ENCODE measurements at places on chromosomes 1 and 21.
A peak's percentile ranks its signal among the peaks of the same experiment; 100 is the strongest.

DNA sequence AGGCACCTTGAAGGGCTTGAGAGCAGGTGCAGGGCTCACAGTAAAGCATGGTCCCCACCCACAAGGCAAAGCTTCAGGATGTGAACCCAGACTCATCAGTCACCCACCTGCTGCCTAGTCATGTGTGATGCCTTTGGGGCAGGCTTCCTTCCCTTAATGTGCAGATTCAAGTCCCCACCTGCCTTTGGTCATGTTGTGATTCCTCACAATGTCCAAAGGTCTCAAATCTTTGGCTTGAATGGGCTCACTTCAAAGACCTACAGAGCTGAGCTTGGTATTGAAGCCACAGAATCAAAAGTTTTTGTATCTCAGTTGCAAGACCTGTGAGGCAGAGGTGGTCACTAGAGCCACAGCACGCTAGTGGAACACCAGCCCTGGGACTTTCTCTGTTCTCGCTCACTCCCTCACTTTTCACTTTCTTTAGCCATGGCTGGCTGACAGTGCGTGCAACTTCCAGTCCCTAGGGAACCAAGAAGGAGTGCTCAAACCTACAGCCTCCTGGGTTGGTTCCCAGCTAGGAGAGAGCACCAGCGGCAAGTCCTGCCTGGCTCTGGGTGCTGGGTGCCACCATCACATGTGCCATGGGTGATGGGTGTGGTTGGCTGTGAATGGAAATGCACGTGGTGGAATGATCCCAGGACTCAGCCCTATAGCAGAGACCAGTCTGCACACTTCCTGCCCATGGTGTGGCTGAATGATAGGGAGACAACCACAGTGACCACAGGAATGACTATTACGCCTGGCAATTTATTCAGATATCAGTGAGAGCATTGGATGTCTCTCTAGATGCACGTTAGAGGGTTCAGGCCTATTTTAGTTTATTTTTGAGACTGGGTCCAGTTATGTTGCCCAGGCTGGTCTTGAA, 26.4 kb upstream of the CLIC6 start:
- no peak for DNase-seq

GRCh38 chr1:22780696-22781095, 70.1 kb downstream of the EPHB2 start:
- DNase-seq = no peak

DNA sequence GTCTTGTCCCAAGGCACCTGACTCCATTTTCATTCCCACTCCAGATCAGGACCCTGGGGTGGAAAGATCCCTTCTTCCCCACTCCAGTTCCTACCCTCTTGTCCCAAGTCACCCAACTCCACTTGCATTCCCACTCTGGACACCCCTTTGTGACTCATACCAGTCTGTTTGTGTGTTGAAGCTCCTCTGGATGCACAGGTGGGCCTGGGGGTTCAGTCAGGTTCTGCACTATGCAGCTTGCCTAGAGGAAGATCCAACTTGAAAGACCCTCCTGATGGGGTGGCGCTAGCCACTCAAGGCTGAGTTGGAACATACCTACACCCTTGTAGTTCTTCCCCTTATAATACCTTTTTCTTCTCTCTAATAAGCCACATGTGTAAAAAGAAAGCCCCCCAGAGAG, 9.8 kb upstream of the ANKRD35 start:
- no peak for DNase-seq

- no peak for DNase-seq
Observed at GRCh38 chr1:25257196-25257595, 9.9 kb upstream of the RSRP1 start.

GRCh38 chr1:185578293-185578692, 155.9 kb upstream of the HMCN1 start:
- no peak for DNase-seq

- peak; percentile 95 for DNase-seq
Observed at GRCh38 chr1:201696217-201696761, 132.7 kb upstream of the IPO9 start.

- DNase-seq = no peak
Observed at GRCh38 chr21:17440969-17441368, 71.9 kb upstream of the CXADR start.

DNA sequence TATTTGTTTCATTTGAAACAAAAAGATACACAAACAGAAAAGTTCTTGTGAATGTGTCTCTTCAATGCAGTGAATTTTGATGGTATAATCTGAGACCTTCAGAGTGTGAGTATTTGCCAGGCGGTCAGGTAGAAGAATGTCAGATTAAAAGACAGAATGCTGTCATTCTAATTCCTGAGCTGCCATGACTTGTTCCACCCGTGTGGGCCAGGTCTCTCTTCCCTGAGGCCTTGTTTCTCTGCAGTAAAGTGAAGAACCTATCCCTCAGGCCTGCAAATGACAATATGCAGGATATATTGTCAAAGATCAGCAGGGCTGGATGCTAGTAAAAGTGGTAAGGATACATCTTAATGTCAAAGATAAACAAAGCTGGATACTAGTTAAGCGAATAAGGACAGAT, 111.4 kb downstream of the ZP4 start:
- no peak for DNase-seq

- DNase-seq = no peak
Observed at GRCh38 chr1:12138196-12139168, 28.3 kb upstream of the TNFRSF1B start.

- no peak for DNase-seq
Observed at GRCh38 chr1:116166011-116166571, 54.9 kb downstream of the MAB21L3 start.

- no peak for DNase-seq
Observed at GRCh38 chr1:206896261-206896660, 982 bp upstream of the IL24 start.

GRCh38 chr1:242634732-242635131, 110.2 kb upstream of the PLD5 start:
- DNase-seq = no peak

DNA sequence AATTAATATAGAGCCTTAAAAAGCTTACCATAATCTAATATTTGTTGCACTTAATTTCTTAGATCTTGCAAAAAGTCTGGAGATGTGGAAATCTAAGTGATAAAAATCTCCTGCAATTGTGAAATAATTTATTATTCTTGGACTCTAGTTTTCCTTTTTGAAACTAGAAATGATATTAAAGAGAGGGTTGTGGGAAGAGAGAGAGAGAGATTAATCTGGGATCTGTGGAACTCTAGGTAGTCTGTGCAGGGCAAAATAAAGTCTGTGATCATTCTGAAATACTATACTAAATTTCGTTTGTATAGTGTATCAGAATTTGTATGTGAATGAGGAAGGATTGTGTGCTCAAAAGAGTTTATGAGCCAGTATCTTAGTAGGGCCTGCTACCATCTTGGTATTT, 692.3 kb downstream of the RWDD3 start:
- DNase-seq = no peak

DNA sequence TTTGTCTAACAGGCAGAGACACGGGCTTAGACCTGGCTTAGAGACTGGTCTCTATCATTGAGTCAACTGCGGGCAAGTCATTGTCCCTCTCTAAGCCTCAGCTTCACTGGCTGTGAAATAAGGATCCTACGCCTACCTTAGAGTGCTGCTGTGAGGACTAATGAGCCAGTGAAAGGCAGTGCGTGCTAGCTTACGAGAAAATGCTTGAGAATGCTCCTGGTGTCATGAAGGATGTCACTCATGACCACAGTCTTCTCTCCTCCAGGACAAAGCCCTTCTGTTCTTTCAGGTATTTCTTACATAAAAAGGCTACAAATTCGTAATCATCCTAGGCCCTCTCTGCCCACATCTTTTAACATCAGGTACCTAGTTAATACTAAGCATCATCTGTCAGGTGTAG, 16.5 kb upstream of the A3GALT2 start:
- no peak for DNase-seq

DNA sequence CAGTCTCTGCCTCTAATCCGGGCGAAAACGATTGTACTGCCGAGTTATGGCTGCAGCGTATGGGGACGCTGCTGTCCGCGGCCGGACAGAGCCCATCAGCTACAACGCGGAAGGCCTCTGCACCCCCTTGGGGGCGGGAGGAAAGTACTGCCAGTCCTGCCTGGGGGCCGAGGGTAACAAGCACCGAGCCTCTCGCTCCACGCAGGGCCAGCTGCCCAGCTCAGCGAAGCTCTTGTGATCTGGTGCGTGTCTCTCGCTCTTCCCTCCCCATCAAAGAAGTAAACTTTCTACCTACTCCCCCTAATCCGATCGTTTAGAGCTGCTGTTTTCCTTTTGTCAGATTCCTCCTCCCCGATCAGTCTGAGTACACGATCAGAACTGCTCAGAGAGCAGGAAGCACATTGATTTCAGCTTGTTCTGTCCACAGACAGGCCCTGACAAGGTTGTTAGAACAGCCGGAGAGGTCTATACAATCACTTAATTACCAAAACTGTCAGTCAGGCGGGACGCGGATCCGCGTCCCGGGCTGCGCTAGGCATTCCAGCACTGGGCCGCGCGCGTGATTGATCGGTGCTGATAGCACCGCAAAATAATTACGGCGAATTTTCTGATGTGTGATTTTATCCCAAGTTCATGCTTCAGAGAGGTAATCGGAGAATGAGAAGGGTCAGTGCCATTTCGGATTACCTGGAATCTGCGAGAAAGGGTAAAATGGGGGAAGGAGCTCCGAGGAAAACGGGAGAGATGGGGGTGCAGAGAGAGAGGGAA, 8.7 kb upstream of the BARHL2 start:
- no peak for DNase-seq

GRCh38 chr1:7640920-7641585, 130.0 kb upstream of the VAMP3 start:
- no peak for DNase-seq

DNA sequence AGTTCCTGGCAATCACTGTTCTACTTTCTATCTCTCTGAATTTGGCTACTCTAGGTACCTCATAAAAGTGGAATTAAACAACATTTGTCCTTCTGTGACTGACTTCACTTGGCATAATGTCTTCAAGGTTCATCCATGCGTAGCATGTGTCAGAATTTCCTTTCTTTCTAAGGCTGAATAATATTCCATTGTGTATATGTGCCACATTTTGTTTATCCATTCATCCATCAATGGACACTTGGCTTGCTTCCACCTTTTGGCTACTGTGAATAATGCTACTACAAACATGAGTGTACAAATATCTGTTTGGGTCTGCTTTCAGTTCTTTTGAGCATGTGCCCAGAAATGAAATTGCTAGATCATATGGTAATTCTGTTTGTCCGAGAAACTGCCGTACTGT, 14.7 kb downstream of the CACHD1 start:
- DNase-seq = no peak

DNA sequence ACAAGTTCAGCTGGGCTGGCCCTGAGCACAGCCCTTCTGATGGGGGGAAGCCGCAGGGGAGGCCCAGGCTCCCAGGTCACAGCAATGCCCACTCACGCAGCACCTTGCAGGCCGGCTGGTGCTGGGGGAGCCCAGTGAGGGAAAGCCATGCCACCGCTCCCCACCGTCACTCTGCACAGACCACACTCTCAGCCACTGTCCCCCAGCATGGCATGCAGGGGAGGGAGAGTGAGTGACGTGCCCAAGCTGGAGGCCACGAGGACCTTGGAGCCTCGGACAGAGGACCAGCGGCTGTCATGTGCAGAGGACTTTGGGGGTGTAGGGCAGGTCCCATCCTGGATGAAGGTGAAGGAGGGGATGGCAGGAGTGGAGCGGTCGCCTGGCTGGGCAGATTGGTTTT, 25.1 kb downstream of the SLC45A1 start:
- DNase-seq = no peak

GRCh38 chr1:64196074-64196870, 7.2 kb upstream of the UBE2U start:
- no peak for DNase-seq

GRCh38 chr1:2547210-2548067, 8.7 kb upstream of the TNFRSF14 start:
- no peak for DNase-seq

- no peak for DNase-seq
Observed at GRCh38 chr1:52825868-52826267, 16.7 kb upstream of the ZYG11A start.

- DNase-seq = no peak
Observed at GRCh38 chr1:168235548-168235885, 9.7 kb downstream of the SFT2D2 start.

- DNase-seq = no peak
Observed at GRCh38 chr1:180194048-180194425, 36.0 kb upstream of the LHX4 start.

DNA sequence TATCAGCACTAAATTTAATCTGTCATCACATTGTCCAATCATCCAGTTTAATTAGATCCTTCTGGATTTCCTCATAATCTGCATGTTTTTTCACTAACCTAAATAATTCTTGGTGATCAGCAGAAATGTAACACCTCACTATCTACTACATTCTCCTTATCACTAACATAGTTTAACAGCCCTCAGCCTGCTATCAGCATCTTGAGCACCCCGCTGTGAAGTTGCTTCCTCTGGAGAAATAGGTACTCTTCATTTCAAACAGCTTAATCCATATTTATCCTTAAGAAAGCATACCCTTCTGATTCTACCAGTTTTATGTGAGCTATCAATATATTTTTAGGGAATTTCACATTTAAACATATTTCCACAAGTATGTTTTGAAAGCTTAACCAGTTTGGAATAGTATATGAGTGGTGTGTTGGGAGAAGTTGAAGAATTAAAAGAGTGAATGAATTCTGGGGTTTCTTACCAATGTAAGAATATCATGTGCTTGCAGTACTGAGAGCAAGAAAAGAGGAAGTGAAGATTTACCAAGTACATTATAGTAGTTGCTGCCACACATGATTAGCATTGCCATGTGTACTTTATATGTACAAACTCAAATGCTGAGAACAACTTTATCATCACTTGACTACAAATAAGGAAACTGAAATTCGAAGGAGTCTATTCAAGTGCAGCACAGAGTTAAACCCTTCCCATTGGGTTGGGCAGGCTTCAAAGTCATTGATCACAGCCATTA, 771.1 kb upstream of the ADGRL4 start:
- DNase-seq = no peak
